EH (cell line): ENCODE measurements at places on chromosomes 1 and 21.

DNA sequence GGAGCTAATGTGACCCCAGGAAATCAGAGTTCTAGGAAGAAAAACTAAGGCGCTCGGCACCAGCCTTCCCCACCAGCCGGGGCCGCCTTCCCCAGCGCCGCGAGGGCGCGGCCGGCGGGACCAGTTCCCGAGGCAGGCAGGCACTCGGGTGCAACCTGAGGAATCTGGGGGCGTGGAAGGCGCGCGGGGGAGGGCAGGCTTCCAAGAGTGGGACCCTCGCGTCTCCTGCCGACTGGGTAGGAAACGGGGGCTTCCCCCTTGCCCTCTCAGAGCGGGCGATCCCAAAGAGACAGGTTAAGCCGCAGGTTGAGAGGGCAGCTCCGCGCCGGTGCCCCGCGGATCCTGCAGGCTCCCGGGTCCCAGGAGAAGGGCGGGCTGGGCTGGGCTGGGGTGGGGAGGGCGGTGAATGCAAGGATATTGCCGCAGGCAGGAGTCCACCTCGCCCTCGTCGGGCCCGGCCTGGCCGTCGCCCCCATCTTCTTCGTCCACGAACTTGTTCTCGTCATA is 431 bp downstream of the ARPC5 start:
- peak; percentile 43 for DNase-seq

DNA sequence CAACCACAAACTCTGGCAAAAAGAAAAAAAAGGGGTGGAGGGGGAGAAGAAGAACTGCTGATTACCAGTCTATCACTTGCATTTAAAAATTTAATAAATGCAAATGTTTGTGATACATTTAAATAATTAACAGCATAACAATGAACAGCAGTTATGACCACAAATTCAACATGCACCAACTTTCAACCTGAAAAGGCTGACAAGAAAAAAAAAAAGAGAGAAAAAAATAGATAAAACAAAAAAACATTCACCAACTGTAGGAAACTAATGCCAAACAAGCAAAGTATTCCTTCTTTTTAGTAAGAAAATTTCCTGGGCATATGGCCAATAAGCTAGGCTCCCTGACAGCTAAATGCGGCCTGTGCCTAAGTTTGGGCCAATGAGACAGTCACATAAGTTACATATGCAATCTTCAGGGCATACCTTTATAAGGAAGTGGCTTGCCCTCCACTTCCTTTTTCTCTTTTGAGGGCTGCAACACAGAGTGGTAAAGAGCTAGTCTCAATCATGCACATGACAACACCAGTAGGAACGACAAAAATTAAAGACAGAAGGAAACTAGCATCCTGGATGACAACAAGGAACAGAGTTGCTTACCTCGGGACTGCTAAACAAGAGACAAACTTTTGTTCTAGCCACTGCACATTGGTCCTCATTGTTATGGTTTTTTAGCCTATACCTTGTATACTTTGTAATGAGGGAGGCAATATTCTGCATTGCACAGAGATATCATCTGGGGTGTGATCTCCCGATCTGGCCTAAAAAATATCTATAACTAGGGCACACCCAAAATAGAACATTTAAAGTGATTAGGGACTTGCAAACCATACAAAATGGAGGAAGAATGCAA is 24.2 kb upstream of the PHTF1 start:
- peak; percentile 63 for DNase-seq

GRCh38 chr1:233107130-233107660 is 156.8 kb downstream of the NTPCR start:
- DNase-seq: no peak

DNA sequence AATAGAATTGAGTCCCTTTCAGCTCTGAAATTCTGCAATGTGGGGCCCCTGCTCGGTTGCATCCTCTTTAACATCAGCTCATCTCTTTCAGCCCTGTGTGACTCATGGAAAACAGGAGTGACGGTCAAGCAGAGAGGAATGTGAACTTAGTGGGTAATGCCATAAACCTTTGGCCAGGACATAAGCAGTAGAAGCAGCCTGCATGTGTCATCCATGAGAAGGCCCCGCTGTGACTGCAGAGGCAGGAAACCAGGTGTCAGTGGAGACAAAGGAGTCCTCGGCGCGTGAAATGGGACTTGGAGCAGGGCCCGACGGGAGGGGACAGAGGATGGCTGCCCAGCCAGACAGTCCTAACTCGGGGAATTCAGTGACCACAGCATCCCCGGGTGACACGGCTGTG is 21.1 kb upstream of the EPHB2 start:
- DNase-seq: peak; percentile 93

GRCh38 chr1:61079898-61080336 is 2.4 kb upstream of the NFIA start:
- DNase-seq: peak; percentile 78

DNA sequence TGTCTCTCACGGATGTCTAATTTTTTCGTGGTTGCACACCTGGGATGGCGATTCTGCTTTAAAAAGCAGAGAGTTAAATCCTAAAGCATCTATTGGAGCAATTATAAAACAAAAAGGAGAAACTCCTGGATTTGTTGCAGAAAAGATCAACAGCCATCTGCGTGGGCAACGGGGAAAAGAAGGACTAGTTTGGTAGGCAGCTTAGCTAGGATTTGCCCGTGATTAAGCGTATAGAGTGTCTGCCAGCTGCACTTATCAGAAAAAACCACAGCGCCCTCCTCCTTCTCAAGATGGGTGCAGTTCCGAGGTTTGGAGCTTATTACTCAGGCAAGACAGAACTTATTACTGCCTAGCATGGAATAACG is 526 bp upstream of the SLC25A24 start:
- DNase-seq: peak; percentile 70

GRCh38 chr21:44986471-44987291 is 46.9 kb downstream of the SLX9 start:
- DNase-seq: no peak

DNA sequence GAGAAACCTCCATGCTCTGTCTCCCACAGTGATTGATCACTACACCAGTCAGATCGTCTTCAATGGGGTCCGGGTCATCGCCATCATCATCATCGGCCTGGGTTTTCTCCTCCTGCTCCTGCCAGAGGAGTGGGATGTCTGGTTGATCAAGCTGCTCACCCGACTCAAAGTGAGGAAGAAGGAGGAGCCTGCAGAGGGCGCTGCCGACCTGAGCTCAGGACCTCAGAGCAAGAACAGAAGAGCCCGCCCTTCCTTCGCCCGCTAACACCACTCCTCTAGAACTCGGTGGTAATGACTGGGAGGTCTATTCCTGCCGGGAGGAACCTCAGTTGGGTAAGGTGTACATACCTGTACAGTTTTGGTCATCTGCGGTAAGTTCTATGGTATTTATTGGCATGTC is 50.3 kb upstream of the COA6 start:
- DNase-seq: peak; percentile 18

DNA sequence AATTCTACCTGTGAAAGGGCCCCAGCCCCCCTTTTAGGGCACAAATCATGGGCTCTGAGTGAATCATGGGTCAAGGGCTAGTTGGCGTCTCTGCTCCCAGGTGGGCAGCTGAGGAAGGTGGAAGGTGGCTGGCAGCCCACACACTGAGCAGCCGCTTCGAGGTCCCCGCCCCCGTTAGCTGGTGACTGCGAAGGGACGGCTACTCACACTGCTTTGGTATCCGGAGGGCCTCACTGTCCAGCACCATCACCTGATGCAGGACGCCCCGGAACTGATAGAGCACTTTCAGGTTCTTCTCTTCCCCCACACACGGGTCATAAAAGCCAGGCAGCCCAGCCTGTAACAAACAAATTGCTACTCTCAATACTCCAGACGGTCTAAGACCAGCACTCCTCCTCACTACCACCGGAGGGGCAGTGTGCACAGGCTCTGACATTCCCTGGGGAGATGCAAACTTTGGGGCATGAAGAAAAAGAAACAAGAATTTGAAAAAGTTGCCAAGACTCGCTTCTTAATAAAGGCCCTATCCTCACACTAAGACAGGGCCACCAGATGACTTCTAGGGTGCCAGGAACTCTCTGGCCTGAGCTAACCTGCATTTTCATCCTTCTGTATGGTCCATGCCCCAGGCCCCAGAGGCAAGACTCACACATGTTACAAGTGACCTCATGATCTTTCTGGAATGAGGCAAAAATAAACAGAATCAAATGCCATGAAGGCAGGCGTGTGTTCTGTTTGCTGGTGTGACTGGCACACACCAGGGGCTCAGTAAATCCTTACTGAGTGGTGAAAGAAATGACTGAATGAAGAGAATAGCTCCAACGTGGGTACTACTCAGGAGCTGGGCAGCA is 11.5 kb downstream of the THAP3 start:
- DNase-seq: peak; percentile 32

GRCh38 chr1:94104776-94105580 is 16.0 kb downstream of the ABCA4 start:
- DNase-seq: no peak

- DNase-seq: no peak
Measured at GRCh38 chr1:30895382-30895943, 13.1 kb downstream of the SDC3 start.

DNA sequence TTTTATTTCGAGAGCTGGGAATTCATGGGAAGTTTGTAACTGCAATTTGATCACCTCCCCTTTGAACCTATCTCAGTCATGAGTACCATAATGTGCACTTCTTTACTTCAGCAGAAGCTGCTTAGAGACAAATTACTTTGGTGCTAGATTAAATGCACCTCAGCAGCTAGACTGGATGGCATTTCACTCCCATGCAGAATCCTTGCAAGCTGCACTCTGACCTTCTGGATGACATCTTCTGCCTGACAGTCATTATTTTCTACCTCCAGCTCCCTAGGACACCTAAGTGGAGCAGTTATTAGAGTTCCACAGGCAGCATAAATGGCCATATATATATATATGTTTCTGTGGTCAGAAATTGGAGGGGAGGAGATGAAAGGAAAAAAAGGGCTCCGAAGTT is 366.0 kb upstream of the TMPRSS15 start:
- DNase-seq: no peak

GRCh38 chr1:33321178-33321577 is 280 bp upstream of the A3GALT2 start:
- no peak for DNase-seq

GRCh38 chr1:62271948-62272728 is 47.1 kb downstream of the KANK4 start:
- DNase-seq: peak; percentile 8

DNA sequence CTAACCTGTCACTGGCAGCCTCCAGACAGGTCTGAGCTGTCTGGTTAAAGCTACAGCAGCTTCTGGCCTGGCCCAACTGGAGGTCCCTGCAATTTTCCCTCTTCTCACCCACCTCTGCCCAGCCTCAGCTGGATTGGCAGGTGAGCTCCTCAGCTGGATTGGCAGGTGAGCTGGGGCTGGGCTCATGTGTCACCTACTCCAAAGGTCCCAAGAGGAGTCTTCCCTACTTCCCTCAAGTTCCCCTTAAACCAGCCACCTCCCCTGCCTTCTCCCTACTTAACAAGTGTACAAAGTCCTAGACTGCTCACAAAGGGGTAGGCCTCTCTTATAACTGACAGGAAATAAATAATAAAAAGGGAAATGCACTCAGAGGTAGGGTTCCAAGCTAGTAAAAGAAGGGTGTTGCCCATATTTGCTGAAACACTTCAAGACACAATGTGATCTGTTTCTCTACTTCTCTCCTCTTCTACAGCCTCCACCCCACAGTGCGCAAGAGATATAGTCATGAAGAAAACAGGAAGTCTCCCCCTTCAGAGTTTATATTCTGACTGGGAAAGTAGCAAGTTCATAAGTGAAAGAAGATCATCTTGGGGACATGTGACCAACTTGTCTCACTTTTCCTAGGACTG is at the start of gene GPA33:
TSS of gene GPA33 (minus strand) at position 64 of the 629 bp plus-strand sequence. CDS start 90 bp downstream, outside the sequence.
- no peak for DNase-seq

DNA sequence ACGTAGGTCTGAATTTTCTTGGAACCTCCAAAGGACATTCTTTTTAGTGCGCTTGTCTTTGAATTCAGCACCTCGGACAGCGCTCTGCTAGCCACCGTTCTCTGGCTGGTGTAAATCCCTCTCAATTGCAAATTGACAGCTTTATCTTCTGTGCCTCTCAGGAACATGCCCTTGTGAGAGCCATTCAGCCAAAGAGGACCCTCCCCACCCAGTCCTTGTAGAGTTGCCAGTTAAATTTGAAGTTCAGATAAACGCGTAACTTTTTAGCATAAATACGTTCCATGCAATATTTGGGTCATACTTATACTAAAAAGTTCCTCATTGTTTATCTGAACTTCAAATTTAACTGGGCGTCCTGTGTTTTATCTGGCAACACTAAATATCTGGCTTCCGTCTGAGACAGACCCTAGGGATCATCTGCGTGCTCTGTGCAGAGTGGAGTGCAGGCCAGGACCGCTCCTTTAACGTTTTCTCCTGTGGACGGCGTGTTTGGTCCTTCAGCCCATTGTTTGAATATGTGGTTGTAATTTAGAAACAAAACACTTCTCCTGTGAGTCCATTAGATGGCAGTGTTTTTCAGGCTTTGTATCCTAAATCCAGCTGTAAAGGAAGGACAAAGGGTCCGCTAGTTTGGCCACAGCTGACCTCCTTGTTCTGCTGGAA is 7.0 kb downstream of the KCNAB2 start:
- DNase-seq: peak; percentile 74

DNA sequence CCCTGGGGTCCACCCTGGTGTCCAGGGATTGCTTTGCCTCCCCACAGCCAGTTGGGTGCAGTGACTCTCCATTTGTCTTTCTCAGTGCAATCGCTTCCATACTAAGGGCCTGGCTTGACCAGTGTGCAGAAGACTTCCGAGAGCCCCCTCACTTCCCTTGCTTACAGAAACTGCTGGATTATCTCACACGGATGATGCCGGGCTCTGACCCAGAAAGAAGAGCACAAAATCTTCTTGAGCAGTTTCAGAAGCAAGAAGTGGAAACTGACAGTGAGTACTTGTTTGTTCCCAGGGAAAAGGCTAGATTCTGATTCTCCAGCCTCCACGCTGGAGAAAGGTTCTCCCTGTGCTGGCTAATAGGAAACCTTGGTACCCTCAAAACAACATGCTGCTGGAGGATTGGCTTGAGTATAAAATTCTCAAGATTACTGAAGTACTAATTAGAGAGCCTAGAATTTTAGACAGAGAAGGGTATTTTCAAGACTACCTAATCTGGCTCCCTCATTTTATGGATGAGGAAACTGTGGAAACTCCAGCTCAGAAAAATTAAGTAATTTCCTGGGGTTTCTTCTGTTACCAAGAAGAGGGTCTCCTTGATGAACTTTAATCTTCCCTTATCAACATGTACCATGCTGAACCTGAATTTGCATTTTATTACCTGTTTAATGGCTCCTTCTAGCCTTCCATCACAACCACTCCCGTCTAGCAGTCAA is 75.8 kb downstream of the RGL1 start:
- DNase-seq: no peak

DNA sequence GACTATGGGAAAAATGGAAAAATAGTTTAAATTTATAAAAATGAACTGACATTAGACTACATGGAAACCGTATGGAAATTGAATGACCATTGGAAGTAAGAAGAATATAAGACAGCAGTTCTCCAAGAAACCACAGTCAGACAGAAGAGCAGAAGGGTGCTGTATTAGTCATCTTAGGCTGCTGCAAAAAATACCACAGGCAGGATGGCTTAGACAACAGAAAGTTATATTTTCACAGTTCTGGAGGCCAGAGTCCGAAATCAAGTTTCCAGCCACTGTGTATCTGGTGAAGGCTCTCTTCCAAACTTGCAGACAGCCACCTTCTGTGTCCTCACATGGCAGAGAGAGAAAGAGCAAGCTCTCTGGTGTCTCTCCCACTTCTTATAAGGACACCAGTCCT is 175.2 kb downstream of the DSCAM start:
- peak; percentile 59 for DNase-seq
